Thoracic aorta (tissue), 2 donors: ENCODE measurements at places on chromosomes 5 and 9. TPM values are rescaled to one million over a fixed set of nuclear protein-coding genes. Genes with fewer than 3 reads are reported as not detected.

KCNV2 gene
- total RNA-seq: not detected

PCDHGB4 gene
- 18.1 TPM for total RNA-seq

RANBP3L gene
- 10.7 TPM for total RNA-seq

CCL27 gene
- not detected for total RNA-seq

GRCh38 chr9:128818839-128819715 is 777 bp downstream of the ENDOG start:
- DNase-seq: no peak

DNA sequence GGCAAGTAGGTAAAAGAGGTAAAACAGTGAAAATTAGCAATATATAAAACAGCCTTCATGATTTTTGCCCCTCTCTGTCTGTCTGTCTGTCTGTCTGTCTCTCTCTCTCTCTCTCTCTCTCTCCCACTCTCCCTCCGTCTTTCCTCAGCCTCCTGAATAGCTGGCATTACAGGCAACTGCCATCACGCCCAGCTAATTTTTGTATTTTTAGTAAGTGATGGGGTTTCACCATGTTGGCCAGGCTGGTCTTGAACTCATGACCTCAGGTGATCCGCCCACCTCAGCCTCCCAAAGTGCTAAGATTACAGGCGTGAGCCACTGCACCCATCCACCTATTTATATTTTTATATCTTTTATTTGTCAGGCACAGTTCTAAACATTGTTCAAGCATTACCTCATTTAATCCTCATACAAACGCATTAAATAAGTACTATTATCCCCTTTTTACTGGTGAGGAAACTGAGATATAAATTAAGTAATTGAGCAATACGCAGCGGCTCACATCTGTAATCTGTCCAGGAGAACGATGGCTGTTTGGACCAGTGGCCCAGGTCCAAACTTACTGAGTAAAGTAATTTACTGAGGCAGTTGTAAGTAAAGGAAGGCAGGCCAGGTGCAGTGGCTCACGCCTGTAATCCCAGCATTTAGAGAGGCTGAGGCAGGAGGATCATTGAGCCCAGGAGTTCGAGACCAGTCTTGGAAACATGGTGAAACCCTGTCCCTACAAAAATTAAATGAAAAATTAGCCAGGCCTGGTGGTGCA is 60.9 kb downstream of the UBE2R2 start:
- no peak for DNase-seq

- DNase-seq: no peak
Measured at GRCh38 chr9:98300611-98301010, 45.2 kb upstream of the TBC1D2 start.

DNA sequence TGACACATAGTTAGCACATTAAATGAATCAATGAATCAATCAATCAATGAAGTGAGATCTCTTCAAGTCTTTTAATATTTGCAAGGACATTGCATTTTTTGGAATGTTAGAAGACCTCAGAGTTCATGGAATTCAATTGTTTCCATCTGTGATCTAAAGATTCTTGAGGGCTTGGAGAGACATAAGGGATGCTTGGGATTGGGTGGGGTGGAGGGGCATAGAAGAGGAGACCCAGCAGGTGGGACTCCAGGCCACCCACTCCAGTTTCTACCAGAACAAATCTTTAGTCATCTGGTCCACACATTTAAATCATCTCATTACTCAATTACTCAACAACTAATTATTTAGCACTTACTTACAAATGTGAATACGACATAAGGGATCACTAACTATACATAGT is 251.0 kb upstream of the TRIM32 start:
- DNase-seq: no peak

- DNase-seq: no peak
Measured at GRCh38 chr9:112174222-112174964, 704 bp downstream of the SUSD1 start.

GRCh38 chr9:117725426-117725887 is 21.3 kb downstream of the TLR4 start:
- DNase-seq: no peak

DNA sequence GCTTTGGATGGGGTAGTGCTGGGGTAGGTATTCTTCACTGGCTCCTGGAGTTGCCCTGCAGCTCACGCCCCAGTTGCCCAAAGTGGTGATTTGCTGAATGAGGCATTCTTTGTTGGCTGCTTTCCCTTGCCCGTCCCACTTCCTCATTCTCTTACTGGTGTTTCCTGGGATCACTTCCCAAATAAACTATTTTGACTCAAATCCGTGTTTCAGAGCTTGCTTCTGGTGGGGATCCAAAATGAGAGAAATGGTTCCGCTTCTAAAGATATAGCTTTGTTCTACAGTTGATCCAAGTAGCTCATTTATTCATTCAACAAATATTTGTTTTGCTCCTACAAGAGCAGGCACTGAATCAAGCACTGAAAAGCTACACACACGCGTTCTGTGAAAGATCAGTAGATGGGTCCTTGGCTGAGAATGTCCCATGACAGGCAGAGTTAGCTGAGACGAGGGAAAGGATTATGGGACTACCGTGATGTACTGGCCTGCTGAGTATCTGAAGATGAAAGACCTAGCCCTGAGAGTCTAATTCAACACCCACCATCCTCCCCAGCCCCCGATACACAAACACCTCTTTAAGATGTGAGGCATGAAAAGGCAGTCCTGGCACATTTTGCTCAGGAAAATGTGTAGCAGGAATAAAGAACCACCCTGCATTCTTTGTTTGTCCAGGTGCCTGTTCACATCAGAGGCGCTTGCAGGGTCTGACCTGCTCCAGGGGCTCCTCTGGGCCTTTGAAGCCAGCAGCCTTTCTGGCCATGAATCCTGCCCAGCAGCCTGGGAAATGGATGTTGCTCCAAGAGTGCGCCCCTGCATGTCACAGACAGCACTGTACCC is 143.1 kb upstream of the RANBP3L start:
- DNase-seq: peak; percentile 13
